Fibroblast of lung (primary cell): ENCODE measurements at places on chromosomes 2 and 18. TPM values are rescaled to one million over a fixed set of nuclear protein-coding genes. Genes with fewer than 3 reads are reported as not detected.

- no peak for DNase-seq
Observed at GRCh38 chr2:240898731-240899467, 2.9 kb upstream of the MAB21L4 start.

Gene TXNDC9
- 44.2 and 46.7 TPM in 2 replicates for total RNA-seq

- no peak for DNase-seq
Observed at GRCh38 chr2:60064687-60065389, 488.6 kb downstream of the BCL11A start.

DNA sequence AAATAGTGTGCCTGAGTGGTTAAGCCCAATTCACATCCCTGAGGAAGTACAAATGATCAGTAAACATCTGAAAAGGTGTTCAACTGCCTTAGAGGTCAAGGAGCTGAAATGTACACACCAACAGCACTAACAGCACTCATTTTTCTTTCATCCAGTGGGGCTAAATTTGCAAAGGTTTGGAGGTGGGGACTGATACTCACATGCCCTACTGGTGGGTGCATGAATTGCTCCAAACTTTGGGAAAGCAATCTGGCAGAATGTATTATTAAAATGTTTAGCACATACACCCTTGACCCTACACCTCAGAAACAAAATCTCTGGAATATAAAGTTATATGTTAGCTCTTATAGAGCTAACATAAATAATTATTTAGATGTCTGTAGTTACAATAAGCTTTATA, 19.0 kb upstream of the FAM178B start:
- DNase-seq, result peak; percentile 4

- DNase-seq, result no peak
Observed at GRCh38 chr2:198731842-198732399, 725.8 kb downstream of the SATB2 start.

GRCh38 chr2:234725528-234726264, 226.1 kb upstream of the SH3BP4 start:
- peak; percentile 33 for DNase-seq

Gene TMEM37
- total RNA-seq, result 0.99 and 2.6 TPM in 2 replicates
